ENCODE measurements at places on chromosomes 13 and 19.
A peak's percentile ranks its signal among the peaks of the same experiment; 100 is the strongest.

GRCh38 chr19:10461047-10461949 lies 41.0 kb downstream of the PDE4A start:
- peak; percentile 75 for DNase-seq

GRCh38 chr13:77876176-77876575 lies 42.5 kb downstream of the EDNRB start:
- DNase-seq, result no peak

DNA sequence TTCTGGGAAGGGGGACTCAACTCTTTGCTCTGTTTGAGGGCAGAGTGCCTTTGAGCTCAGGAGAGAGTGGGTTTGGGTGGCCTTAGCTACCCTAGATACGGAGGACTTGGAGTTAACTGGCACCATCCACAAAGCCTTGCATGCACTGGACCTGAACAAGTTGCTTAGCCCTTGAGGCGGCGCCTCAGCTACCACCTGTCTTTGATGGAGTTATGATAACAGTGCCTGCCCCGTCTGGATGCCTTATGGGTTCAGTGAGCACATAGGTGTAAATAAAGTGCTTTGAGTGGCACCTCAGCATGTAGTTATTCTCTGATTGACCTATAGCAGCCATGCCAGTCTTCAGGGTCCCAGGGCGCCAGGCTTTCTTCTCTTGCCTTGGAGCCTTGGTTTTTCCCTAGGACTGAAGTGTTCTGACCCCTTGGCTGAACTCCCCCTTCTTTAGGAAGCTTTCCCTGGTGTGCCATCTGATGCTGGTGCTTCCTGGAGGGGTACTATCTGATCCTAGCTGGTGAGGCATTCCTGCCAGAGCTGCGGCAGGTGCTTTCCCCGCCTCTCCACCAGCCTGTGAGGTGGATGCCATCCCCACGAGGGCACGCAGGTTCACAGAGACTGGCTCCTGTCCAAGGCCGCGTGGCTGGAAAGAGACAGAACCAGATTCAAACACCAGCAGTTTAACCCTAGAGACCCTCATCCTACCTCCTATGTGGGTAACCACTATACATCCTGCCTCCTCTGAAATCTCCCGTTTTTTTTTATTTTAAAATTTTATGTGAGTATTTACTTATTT lies 5.8 kb downstream of the BCKDHA start:
- no peak for DNase-seq

- DNase-seq, result no peak
Measured at GRCh38 chr19:23313196-23313595, 63.0 kb upstream of the ZNF724 start.

DNA sequence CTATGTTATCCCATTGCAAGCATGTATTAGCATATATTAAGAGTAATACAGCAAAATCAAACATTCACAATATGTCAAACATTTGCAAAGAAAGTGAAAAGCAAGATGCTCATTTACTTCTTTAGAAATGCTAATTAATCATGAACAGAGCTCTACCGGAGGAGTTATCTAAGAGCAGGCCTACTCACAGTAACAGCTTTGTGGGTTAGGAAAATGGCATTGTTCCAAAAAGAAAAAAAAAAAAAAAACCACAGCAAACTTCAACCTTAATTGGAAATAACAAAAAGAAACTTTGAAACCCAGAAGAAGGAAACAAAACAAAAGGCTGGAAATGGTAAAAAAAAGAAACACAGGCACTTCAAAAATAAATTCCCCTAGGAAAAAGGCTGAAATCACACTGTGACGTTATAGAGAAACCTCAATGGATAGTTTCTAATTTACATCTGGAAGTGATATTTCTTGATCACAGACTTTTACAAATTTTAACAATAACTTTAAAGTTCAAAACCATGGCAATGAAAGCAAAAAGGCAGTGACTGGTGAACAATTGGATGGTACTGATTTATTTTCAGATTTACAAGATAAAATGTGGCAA lies 1236.8 kb upstream of the SPRY2 start:
- DNase-seq, result no peak

DNA sequence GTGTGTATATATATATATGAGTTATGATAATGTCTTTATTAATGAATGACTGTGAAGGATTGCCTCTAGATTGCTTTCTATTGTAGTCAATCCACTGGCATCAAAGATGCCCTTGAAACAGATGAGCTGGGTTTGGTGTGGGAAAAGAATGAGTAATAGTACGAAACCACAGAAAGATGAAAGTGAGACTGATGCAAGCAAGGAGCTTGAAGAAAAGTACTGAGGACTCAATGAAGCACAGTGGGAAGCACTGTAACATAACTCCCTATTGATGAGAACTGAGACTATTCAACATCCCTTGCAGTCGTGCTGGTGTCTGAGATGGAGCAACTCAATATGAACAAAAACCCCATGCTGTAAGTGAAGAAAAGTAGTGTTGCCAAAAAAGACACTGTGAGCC lies 1794.2 kb downstream of the SLITRK5 start:
- DNase-seq, result no peak

GRCh38 chr13:110818747-110819146 lies 96.1 kb downstream of the ANKRD10 start:
- no peak for DNase-seq

- DNase-seq, result peak; percentile 76
Measured at GRCh38 chr19:36115453-36116343, at the start of gene TBCB. TBCB (plus strand) TSS chr19:36115468; CDS start chr19:36115561, 93 bp downstream.

DNA sequence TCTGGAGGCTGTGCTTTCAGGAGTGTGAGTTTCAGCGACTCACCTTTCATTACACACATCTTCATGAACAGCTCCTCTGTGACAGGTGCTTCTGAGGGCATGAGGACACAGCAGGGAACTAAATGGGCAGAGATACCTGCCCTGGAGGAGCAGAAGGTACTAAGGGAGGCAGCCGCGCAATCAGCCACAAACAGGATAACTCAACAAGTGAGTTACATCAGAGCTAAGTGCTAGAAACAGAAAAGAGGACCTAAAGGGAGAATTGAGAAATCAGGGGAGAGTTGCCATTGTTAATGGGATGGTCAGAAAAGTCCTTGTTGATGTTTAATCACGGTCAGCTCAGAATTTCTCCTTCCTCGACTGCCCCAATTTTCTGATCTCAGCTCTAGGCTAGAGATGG lies 42.5 kb downstream of the SYDE1 start:
- no peak for DNase-seq

- no peak for DNase-seq
Measured at GRCh38 chr13:22017226-22017625, 346.4 kb downstream of the FGF9 start.

DNA sequence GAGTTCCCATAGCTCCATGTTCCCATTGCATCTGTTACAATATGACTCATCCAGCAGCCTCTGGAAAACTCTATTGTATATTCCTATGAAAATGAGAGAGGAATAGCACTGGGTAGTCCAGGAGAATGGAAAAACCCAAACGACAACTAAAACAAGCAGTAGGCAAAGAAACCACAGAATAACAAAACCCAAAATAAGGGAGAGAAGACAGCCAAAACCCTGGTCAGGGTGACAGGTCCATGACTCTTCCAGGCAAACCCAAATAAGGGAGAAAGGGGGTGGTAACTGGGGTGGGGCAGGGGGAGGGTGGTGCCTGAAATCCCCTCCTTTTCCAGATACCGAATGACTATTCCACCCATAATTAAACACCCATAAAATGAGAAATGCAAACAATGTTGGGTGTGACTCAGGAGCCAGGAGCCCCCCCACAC lies 4.0 kb upstream of the ZNF8 start:
- no peak for DNase-seq

- no peak for DNase-seq
Measured at GRCh38 chr13:101231751-101232428, 184.4 kb downstream of the NALCN start.

DNA sequence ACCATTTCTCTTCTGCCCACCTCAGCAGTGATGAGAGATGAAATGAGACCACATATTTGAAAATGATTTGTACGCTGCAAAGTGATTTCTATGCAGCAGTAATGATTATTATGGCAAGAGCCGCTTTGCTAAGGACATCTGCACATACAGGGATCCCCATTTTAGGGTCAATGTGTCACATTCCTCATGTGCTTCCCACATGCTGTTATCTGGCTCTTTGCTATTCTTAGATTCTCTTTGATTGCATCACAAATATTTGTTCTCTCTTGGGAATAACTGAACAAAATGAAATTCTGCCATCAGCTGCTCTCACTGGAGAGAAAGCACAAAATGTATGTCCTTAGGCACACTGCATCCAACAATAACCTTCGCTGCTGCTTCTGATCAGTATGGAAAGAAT lies 209.5 kb upstream of the IPO5 start:
- DNase-seq, result no peak

DNA sequence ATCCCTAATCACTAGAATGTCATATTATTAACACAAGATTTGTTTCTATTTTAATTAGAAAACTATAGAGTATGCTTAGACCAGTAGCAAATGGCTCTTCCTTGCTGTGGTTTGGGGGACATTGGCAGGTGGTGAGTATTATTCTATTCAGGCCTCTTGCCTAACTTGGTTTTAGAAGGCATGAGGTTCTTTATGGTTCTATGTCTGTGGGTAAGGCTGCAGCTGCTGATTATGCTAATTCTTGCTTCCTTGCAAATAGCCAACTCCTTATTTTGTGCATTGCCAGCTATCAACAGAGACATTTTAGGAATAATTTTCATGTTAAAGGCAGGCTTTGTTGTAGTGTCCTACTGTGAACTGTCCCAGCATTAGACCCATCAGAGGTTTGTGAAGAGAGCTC lies 1344.9 kb downstream of the UQCRFS1 start:
- DNase-seq, result no peak

- no peak for DNase-seq
Measured at GRCh38 chr19:2629491-2630351, 72.8 kb downstream of the GNG7 start.

DNA sequence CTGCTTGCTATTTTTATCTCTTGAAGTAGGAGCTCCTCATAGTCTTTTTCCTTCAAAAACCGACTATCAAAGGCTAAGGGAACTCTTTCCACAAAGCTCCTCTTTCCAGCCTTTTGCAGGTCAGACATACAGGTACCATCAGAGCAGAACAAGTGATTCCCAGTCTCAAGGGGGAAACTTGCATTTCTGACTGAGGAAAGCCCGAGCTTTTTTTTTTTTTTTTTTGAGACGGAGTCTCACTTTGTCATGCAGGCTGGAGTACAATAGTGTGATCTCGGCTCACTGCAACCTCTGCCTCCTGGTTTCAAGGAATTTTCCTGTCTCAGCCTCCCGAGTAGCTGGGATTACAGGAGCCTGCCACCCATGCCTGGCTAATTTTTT lies 32.0 kb downstream of the RUBCNL start:
- no peak for DNase-seq

GRCh38 chr19:32427536-32427935 lies 22.0 kb downstream of the DPY19L3 start:
- no peak for DNase-seq

- no peak for DNase-seq
Measured at GRCh38 chr19:11227195-11227886, 12.1 kb upstream of the ANGPTL8 start.

DNA sequence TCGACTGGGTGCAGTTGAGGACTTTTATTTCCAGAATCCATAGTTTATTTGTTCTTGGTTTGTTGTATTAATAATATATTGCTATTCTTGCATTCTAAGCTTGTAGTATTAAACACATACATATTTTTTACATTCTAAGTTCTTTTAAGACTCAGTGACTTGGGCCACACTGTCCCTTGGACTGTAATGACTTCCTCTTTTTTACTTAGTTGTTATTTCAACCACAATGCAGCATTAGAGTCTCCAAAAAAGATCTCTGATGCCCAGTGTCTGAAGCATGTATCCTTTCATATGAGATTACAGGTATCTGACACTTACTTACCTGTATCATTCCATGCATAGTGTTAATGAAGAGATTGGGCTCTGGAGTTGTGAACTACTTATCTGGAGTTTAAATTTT lies 864.9 kb upstream of the PCDH20 start:
- DNase-seq, result no peak

DNA sequence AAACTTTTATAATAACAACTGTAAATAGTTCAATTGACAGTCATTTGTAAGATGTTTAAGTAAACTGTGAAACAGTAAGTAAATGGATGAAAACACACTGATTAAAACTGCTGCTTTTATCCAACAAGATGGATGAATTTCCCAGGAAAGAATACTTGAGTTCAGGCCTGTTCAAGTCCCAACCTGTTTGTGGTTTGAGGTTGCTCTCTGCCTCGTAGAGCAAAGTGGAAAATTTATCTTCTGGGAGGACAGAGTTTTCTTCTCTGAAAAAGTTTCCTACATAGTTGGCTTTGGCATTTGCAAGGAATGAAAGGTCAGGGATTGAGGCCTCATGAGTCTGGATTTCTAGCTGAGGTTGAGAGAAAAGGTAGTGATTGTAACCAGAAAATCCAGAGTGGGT lies 15.2 kb upstream of the ZNF543 start:
- DNase-seq, result no peak

DNA sequence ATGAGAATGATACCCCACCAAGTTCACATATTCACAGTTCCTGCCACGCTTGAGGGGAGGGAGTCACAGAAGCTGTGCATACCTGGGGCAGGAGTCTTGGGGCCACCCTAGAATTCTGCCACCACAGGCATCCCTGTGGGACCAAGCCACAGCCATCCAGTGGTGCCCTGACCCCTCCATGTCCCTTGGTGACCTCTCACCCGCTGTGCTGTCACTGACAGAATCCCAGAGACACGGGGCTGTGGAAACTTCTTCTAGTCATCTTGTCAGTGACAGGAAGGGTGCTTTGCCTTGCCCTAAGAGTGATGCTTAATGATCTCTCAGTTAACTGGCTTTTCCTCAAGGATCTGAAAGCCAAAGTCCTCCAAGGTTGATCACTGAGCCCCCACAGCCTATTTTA lies 58.4 kb upstream of the UQCRFS1 start:
- no peak for DNase-seq

- no peak for DNase-seq
Measured at GRCh38 chr13:94535231-94535630, 55.7 kb upstream of the DCT start.

DNA sequence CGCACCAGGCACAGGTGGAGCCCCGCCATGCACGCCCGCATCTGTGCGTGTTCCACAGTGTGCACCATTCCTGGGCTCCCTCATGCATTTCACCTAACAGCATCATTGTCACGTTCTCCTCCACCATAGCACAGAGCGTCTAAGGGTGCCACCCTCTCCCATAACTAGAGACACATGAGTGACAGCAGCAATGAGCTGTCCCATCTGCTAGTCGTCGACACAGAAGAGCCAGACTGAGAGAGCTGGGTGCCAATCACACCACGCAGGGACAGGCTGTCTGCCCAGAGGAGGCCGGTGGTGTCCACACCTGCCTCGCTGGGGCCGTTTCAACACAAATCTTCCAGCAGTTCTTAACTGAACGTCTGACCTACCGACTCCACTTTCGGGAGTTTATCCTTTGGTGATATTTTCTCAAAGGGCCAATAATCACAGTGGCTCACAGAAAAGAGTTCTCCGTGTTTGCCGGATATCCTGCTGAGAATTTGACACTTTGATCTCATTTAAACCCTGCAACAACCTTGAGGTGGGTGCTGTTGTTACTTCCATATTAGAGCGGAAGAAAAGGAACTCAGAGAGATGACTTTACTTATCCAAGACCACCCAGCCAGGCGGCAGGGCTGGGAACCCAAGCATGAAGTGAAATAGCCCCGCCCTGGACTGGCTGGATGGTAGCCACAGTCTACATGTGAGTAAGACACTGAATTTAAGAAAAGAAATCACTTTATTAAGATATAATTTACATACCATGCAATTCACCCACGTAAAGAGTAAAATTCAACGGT lies 16.2 kb downstream of the CLEC11A start:
- DNase-seq, result no peak

GRCh38 chr13:27917121-27917947 lies 2.5 kb upstream of the PDX1 start:
- DNase-seq, result no peak

- DNase-seq, result no peak
Measured at GRCh38 chr13:47215736-47216135, 318.9 kb upstream of the HTR2A start.

- no peak for DNase-seq
Measured at GRCh38 chr13:35984287-35984686, 146.9 kb downstream of the DCLK1 start.
